SIG-M5 (cell line): ENCODE measurements at places on chromosomes 7 and 10.

DNA sequence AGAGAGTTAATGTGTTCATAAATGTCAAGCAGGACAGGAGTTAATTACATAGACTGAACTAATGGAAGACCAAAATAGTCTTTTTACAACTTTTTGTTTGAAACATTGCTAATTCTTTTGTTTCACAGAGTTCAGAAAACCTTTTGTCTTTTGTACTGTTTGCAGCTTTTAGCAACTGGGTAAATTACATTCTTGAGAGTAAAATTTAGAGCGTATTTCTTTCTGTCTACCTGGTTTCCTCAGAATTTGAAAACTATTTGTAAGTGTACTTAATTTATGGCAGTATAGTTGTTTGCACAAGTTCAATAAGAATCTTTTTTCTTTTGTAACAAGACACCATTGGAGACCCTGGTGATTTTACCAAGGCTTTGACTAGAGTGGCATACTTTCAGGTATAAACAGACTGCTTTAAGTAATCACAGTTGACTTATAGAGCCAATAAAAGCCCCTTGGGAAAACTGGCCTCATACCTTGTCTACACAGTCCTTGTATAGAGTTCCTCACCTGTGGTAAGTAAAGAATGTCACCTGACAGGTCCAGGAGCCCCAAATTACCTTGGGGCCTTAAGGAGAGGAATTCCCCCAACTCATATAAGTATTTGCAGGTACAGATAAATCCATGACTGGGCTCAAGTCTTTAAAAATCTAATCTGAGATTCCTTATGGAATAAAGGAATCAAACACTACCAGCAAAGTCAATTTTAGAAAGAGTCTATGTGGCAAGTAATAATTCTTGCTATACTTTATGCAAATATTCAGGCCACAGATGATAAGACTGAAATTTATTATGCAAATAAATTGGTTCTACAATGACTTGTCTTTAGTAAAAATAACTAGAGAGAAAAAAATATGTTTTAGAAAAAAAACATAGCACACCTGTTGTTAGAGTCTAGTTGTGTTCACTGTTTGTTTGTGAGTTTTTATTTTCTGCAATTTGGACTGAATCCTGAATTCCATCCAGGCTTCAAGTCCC is 23.6 kb upstream of the CREB3L2 start:
- DNase-seq = no peak

DNA sequence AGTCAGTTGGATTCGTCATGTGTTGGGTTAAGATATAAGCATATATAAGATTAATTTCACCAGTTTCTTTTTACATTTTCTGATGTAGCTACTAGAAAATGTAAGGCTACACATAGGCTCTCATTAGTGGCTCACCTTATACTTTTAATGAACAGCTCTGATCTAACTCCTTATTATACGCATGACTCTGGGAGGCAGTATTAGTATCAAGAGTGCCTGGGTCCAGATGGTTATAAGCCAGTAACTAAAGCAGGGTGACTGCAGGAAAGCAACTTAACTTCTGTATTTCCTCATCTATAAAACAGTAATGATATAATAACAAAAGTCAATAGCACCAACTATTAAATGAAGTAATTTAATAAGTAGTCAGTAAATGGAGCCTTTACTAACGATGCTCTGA is 1.4 kb upstream of the ELMO1 start:
- no peak for DNase-seq

DNA sequence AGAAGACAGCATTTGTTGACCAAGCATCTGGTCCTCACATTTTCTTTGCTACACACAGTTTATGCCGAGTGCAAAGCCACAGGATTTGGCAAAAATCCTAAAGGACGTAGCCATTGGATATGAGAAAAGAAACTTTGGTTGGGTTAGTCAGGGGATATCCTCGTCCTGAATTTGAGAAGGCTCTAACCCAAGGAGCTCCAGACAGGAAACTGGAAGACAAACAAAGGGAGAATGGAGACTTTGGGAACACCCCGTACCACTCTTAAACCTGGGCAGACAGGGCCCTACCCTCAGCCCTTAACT is 146.6 kb upstream of the FRMD4A start:
- DNase-seq = no peak

DNA sequence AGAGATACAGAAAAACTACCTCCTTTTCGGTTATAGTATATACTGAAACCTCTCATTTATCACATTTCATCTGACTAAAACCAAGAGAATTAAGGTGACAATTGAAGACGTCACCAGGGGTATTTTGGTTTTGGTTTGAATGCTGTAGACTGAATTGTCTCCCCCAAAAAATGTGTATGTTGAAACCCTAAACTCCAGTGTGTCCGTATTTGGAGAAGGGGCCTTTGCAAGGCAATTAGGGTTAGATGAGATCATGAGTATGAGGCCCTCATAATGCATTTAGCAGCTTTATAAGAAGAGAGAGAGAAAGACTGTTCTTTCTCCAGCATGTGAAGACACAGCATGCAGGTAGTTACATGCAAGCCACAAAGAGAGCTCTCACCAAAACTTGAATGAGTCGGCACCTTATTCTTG is 59.5 kb downstream of the CACNA2D1 start:
- no peak for DNase-seq

DNA sequence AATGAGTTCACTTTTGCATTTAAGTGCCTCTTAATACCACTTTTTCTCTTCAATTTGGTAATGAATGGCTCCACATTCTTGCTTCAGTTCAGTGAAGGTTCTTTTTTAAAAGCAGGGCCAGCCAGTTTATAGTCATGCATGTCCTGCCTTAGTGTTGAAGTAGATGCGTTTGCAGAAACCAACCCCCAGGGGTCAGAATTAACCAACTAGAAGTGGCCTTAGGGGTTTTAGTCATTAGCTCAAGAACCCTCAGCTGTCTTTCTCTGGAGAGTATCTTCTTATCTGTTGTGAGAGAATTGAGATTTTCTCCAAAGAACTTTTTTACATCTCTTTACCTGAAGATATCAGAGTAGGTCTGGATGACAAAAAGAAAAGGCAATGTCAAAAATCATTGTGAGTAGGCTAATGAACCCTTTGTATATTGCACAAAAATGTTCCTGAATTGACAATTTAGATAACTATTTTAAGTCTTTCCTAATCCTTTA is 82.2 kb downstream of the PIK3CG start:
- no peak for DNase-seq

- no peak for DNase-seq
Measured at GRCh38 chr7:152366662-152367061, 69.1 kb downstream of the KMT2C start.

DNA sequence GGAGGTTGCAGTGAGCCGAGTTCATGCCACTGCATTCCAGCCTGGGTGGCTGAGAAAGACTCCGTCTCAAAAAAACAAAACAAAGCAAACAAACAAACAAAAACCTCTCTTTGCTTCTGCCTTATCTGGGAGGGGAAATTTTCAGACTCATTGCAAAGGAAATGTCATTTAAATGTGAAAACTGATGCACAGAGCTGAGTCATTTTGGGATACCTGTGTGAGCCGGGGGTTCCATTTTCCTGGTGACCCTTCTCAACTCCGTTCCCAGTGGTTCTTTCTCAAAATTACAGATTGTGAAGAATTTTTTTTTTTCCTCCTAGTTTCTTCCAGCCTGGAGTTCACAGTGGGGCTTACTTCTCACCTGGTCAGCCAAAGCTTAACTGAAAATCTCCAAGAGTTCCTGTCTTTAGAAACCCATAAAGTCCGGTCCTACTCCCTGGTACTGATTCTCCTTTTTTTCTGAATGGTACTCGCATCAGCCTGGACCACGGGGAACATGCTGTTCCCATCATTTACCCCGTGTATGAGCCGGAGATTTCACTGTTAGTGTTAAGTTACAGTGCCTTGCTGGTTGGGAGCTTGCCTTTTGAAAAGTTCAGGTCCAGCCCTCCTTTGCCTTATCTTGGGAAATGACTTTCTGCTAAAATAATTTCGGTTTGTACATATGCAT is 56.9 kb downstream of the RBM20 start:
- DNase-seq = no peak

GRCh38 chr10:74081941-74082718 is 68.5 kb downstream of the AP3M1 start:
- no peak for DNase-seq

GRCh38 chr10:100872034-100872791 is 40.5 kb upstream of the SLF2 start:
- no peak for DNase-seq

DNA sequence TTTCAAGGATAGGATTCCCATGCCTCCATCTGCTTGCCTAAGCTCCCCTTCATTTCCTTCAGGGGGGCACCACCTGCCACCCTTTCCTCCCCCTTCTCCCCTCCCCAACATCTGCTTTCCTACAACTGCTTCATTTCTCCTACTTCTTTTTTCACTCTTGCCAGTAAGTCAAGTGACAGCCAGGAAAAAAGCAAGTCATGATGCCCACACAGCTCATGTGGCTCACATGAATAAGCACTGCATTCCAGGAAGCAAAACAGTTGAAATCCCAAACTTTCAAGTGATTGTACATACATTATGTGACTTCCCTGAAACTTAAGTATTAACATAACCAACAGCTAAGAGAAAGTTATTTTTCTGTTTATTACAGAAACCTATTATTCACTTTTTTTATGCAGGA is 78.6 kb downstream of the TNS3 start:
- no peak for DNase-seq

DNA sequence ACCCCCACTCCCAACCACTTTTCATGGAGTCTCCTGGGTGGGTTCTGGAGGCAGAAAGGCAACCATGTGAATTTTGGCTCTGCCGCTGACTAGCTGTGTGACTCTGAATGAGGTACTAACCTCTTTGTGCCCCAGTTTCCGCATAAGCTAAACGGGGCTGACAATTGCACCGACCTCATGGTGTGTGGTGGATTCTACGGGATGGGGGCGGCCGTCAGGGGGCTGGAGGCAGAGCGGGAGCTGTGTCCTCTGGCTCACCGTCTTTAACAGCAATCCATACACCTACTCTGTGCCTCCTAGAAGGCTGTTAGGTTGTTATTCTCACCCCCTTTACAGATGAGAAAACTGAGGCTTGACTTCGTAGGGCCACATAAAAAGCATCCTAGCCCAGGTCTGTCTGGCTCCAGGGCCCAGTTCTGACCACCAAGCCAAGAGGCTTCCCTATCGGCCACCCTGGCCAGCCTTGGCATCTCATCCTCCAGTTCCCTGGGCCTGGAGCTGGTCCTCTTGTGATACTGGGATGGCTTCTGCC is 4.3 kb upstream of the SLC29A3 start:
- DNase-seq = no peak

DNA sequence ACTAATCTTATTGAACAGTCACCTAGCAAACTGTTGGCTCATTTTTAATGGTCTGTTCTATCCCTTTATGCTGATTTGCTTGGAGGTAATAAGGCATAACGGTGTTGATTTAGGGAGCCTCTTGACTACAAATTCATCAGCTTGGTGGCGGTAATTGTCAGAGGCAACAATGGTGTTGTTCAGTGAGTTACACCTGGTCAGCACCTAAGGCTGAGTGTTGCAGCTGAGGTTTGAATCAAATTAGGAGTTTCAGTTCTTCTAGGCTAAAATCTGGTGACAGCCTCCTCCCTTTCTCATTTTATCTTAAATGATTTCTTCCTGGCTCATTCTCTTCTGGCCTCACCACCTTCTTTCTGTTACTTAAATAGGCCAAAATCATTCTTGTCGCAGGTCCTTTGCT is 42.3 kb upstream of the SP8 start:
- DNase-seq = no peak

DNA sequence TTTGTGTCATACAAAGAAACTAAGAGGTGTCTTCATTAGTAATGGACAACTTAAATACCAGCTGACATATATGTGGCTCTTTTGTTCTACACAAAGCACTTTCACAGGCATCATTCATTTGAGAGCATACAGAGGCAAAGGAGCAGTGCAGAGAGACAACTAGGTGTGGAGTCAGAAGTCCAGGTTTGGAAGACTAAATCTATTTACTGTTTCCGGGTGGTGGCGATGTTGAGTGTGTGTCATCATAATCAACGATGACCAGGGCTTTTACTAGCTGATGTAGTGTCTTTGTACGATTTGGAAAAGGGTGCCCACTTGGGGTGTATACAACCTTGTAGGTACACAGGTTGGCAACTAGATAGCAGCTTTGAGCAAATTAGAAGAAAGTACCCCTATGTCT is 195.5 kb upstream of the CCDC6 start:
- DNase-seq = no peak

- no peak for DNase-seq
Measured at GRCh38 chr10:129538236-129538635, 71.2 kb downstream of the MGMT start.

- DNase-seq = no peak
Measured at GRCh38 chr7:101823096-101823495, 5.7 kb downstream of the CUX1 start.

DNA sequence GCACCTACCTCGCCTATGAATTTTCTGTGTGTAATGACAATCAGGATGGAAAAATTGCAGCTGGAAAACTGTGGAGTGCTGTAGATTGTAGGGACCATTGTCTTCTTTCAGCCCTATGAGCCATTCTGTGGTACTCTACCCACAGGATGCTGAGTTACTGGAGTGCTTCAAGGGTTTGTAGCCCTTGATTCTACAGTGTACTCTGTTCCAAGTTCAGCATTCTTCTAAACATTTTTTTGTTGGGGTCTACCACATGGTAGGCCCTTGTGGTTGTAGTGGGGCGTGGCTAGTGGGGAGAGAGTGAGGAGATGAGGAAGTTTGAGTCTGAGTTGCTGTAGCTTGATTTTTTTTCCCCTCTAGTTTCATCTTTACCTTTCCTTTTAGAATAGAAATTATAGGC is 33.5 kb downstream of the REEP3 start:
- DNase-seq = no peak

- no peak for DNase-seq
Measured at GRCh38 chr10:35335133-35336083, 901 bp upstream of the CCNY start.

DNA sequence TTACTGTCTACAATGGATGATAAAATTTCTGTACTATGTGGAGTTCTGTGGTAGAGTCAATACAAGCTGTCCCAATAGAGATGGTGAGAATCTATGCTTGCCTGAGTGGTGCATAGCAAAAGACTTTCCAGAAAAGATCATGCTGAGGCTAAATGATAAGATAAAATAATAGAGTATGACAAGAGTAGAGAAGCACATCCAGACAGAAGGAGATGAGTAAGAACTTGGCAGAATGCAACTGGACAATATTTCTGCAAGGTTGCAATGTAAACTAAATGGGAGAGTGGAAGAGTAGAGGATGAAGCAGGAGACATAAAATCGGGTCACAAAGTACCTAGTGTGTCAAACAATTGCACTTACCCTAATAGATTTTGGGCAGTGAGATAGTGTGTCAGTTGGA is 347.6 kb downstream of the MDFIC start:
- no peak for DNase-seq
